ENCODE measurements at places on chromosomes 16 and 17. TPM values are rescaled to one million over a fixed set of nuclear protein-coding genes. Genes with fewer than 3 reads are reported as not detected.

The GAS7 gene
- polyA plus RNA-seq = 15.6 TPM

The HOXB8 gene
- polyA plus RNA-seq = 64.7 TPM

The HAS3 gene
- polyA plus RNA-seq = 4.6 TPM

The ITGAX gene
- polyA plus RNA-seq = 0.83 TPM
